ENCODE measurements at places on chromosomes 12 and 14.

DNA sequence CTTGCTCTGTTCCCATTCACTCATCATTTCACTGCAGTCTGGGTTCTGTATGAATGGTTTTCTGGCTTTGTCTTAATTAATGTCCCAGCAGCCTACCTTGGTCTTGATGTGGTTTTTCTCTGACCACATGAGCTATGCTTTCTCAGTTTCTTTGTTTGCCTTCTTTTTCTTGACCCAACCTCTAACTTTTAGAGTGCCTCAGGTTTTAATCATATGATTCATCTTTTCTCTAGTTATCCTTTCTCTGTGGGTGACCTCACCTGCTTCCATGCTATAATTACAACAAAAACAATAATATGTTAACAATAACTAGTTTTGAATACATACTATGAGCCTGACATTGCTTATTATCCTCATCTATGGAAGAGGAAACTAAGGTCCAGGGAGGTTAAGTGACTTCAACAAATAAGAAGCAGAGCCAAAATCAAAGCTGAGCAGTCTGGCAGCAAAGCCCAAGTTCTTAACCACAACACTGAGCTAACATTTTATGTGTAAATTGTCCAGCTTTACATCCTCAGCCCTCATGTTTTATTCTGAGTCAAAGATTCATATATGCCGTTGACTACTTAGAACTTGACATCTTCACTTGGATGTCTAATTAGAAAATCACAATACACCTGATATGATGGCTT is 4.7 kb upstream of the EPYC start:
- no peak for DNase-seq

- no peak for DNase-seq
Observed at GRCh38 chr12:50533203-50533584, 28.4 kb downstream of the DIP2B start.

DNA sequence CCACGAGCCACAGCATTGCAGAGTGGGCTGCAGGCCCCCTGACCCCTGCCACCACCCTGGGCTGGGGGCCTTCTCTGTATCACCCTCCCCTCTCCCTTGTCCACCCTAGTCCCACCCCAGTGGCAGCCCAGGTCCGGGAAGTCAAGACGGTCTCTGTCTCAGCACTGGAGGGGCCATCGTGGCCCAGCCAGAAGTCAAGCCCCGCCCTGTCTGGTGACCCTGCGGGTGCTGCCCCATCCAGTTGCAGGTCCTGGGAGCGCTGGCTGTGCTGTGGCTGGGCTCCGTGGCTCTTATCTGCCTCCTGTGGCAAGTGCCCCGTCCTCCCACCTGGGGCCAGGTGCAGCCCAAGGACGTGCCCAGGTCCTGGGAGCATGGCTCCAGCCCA is 2.7 kb downstream of the PLD4 start:
- no peak for DNase-seq

GRCh38 chr12:77314378-77315052 is 249.1 kb upstream of the E2F7 start:
- no peak for DNase-seq

DNA sequence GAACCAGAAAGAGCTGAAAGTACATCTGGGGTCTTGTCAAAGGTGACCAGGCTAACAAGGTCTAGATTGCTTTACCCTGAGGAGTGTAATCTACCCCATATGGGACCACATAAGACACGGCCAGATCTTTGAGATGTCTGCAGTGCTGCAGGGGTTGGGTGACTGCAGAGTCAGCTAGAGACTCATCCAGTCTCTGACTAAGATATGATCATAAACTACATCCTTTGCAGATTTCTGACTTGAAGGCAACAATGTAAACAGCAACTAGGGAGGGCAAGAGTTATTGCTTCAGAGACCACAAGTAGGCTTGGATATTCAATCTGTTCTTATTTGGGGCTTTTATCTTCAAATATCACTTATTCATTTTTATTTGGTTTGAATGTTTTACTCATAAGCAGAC is 1080.5 kb upstream of the FOXG1 start:
- no peak for DNase-seq

DNA sequence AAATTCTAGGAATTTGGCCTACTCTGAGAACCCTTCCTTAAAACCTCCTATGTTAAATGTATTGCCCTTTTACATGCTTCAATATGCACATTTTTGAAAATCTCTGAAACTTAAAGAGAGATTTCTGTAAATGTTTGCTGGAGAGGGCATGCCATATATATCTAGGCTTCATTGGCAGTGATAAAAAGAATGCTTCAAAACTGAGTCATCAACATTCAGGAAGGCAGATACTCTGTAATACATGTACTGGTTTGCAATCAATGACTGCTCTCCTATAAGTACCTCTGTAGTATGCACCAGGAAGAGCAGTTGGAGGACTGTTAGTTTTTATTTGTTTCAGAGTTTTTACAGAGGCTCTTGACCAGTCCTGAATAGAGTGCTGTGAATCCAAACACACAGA is 739.9 kb downstream of the SLC16A7 start:
- DNase-seq = peak; percentile 59

DNA sequence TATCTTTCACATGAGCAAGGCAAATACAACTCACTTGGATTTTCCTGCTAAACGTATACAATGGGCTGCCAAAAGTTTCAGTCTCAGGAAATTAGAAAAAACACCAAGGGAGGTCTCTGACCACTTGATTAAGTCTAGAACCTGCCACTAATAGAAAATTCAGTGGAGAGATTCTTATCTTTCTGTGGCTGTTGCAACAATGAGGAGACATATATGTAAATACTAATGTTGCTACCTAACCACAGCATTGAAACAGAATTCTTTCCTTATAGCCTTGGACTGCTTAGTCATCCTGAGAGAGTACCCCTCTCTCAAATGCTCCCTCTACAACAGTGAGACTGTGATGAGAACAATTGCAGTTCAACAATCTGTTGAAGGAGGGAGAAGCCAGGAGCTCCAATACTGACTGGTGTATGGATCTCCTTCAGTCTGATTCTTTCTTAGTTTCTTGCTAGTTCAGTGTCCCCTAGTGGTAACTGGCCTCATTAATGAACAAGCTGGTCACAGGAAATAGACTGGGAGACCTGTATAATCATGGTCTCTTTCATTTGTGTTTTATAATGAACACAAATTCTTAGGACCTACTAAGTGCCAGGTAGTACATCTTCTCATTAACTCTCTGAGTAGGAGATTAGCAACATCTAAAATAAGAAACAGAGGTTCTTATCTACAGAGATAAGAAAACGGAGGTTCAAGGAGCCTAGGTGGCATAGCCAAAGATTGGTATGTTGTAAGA is 164.5 kb downstream of the SLC38A4 start:
- DNase-seq = no peak

DNA sequence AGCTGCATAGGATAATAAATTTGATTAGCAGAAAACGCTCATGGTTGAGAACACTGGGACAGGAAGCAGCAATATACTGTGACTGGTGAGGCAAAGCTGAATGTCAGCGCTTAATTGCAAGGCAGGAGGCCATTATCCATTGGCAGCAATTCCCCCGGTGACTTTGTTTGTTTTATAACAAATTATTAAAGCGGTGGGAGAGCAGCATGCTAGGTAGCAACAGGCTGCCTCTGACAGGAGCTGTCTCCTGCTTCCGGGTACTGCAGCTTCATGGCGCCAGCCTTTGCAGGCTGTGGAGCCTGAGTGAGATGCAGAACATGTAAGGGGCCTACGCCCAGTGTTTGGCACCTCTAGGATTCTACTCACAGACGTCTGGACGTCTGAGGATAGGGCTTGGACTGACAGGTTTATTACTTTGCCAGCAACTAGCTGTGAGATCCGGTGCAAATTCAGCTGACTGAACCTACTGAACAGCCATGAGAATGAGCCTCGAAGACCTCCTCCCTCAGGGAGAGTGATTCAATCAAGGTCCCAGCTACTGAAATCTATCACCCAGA is 82.1 kb upstream of the SSTR1 start:
- DNase-seq = no peak

DNA sequence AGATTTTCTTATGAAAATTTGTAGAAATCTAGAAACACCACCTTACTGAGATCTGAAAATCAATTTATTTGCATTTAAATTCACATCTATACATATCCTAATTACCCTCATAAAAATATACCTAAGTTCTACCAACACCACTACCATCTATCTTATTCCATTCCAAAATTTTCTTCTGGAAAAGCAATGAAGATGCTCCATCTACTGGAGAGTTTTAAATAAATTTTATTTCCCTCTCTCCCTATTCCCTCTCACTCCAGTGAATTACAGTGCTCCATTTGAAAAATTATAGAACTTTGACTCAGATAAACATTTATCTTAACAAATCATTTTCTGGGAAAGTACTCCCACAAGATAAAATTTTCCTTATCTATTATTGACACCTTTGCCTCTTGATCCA is 2.3 kb upstream of the C14orf39 start:
- DNase-seq = no peak

GRCh38 chr14:94961386-94962165 is 191.7 kb upstream of the GSC start:
- DNase-seq = no peak

- DNase-seq = no peak
Observed at GRCh38 chr14:63474844-63475243, 68.3 kb downstream of the PPP2R5E start.

DNA sequence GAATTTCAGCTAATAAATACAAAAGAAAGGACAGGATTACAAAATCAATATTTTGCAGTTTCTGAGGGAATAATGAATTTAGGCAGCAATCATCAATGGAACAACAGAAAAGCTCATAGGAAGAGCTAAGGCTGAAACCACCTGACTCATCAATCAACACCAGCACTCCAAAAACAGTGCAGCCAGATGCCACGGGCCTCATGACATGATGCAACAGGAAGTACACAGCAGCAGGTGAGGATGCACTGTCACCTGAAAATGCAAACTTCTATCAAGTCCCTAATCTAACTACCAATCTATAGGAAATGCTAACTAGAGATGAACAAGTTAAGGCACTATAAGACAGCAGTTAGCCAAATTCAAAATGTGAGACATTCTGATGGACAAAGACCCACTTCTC is 21.7 kb downstream of the GNS start:
- no peak for DNase-seq

DNA sequence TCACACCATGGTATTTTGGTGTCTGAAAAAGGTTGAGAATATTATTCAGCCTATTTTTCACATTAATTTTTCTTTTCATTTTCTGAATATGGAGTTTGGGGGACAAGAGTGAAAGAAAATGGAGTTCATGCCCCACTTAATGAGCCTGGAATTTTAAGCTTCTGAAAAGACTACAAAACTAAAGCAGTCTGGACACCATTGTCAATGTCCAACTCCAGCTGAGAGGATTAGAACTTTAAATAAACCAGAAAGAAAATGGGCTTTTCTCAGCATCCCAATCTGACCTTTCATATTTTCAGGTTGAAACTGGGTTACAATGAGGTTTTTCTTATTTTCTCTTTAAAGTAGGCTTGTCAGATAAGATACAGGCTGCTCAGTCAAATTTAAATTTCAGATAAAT is 207.7 kb downstream of the SLC6A15 start:
- no peak for DNase-seq

DNA sequence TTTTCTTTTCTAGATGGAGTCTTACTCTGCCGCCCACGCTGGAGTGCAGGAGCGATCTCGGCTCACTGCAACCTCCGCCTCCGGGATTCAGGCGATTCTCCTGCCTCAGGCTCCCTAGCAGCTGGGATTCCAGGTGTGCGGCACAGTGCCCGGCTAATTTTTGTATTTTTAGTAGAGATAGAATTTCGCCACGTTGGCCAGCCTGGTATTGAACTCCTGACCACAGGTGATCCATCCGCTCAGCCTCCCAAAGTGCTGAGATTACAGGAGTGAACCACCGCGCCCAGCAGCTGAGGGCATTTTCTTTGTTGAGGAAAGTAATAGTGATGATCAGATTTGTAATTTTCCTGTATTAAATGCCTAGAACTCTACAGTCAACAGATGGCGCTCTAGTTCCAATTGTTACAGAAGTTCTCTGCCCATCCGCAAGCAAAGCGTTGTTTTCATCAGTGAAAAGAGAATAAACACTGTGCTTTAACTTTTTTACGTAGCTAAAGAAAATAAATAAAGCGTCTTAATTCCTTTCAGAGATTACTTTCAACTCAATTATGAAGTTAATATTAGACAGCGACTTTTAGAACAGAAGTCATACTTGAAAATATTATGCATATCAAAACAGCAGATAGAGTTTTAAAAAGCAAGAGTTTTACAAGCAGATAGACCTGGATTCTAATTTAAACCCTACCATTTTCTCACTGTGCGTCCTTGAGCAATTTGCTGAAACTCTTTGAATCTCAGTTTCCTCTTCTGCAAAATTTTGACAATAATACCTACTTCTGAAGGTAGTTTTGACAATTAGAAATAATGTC is 335.1 kb downstream of the DUSP6 start:
- peak; percentile 46 for DNase-seq

DNA sequence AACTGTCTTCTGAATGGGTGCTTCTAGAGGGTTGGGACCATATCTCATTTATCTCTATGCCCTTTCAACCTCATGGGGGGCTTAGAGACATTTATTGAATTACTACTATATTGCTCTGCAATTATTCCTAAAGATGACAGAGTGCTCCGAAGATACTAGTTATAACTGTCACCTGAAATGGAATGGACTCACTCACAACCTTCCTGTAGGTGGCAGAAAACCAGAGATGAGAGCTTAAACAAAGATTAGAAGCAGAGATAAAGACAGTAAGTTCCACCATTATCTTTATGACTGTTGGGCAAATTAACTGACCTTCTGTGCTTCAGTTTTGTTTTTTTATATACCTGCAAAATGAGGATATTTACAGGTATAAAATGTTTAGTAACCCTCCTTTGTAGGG is 31.5 kb upstream of the GTF2A1 start:
- DNase-seq = no peak

DNA sequence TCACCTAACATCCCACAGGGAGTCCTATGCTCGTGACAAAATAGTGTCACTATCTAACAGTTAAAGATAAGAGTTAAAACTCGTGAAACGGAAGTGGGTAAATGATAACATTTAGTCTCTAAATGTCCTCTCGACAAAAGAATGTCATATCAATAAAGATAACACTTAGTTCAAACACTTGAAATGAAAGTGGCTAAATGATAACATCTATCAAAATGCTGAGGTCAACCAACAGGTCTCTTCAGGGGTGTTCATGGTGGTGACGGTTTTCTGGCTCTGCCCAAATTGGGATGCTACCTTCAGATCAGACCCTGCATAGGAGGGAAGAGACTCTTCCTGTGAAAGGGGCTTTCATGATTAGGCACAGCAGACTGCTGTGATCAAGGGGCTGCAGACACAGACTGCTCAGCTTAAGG is 22.1 kb downstream of the IL26 start:
- no peak for DNase-seq

DNA sequence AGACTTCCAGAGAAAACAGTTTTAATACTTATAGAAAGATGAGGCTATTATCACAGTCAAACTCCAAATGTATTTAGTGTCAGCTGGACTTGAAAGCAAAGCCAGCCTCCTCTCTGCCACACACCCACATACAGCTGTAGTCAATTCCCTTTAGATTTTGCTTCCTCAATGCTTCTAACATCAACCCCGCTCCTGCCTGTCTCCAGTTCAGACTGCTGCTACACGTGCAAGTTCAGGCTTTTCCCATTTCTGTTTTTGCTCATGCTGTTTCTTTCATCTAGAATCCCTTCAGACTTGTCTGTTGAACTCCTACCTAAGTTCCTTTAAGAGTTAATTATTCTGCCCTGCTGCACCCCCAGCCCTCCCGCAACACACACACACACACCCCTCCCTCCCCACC is 380.0 kb downstream of the KCNH5 start:
- DNase-seq = no peak

- DNase-seq = peak; percentile 84
Observed at GRCh38 chr14:103155010-103155409, 31.7 kb downstream of the TNFAIP2 start.
